ENCODE measurements at places on chromosomes 3 and 15. TPM values are rescaled to one million over a fixed set of nuclear protein-coding genes. Genes with fewer than 3 reads are reported as not detected.

GRAMD1C gene
- 6.4 TPM for polyA plus RNA-seq

ACAP2 gene
- 49.9 TPM for polyA plus RNA-seq

- DNase-seq = peak; percentile 98
These were observed 13.5 kb downstream of the SNX33 start for GRCh38 chr15:75661100-75661755.

SMCO1 gene
- not detected for polyA plus RNA-seq

PAQR9 gene
- polyA plus RNA-seq = not detected

ZNF592 gene
- polyA plus RNA-seq = 7.4 TPM

DNA sequence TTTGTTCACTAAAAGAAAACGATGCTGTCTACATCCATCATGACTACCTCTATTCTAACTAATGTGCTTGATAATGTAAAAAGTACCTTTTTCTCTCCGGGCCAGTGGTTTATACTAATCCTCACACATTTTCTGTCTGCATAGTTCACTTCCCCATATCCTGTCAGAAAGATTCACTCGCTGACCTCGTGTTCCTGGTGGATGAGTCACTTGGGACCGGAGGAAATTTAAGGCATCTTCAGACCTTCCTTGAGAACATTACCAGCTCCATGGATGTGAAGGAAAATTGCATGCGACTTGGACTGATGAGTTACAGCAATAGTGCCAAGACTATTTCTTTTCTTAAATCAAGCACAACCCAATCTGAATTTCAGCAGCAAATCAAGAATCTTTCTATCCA is 33.8 kb downstream of the COL6A5 start:
- no peak for DNase-seq

PRICKLE2 gene
- polyA plus RNA-seq = 7.0 TPM

- DNase-seq = peak; percentile 92
These were observed 37.4 kb upstream of the LDHAL6B start for GRCh38 chr15:59169251-59169708.

DNA sequence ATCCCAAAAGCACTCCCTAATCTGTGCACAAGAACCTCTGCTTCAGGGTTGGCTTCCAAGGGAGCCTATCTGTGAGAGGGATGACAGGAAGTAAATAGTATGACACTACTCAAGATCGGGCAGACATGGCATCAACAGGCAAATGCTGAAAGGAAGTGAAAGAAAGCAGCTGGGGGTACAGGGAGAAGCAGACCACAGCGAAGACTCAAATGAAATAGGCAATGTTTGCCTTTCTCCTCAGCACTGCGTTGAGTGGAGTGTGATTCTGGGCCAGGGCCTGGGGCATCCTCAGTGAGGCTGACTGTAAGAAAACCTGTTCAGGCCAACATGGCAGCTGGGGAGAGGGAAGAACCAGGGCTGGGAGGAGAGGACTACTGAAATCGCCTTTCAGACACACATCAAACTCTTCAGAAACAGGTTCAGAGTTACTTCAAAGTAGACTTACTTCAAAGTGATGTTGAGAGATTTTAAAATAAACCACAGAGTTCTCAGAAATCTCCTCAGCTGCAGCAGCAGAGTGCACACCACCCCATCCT is 96.6 kb downstream of the SLC9A9 start:
- DNase-seq = no peak

NDUFB5 gene
- 126 TPM for polyA plus RNA-seq

NMB gene
- polyA plus RNA-seq = 11.1 TPM

DNA sequence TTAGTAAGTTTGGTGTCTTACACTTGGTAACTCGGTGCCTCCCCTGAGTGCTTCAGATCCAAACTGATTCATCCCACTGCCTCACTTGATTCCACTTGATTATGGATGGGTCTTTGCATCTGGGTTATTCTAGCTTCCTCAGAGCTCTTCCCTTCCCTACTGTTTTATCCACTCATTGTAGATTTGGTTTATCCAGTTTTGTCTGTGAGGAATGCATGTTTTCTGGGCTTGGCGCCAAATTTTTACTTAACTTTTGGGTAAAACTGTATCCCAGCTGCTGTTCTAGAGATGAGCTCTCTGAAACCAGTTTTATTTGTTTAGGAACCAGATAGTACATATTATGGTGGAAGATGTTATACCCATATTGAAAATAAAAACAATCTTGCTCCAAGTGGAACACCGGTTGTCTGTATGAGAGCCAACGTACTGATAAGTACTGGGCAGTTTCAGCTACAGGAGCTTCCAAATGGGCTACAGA is 20.9 kb downstream of the RAD54L2 start:
- peak; percentile 71 for DNase-seq

DNA sequence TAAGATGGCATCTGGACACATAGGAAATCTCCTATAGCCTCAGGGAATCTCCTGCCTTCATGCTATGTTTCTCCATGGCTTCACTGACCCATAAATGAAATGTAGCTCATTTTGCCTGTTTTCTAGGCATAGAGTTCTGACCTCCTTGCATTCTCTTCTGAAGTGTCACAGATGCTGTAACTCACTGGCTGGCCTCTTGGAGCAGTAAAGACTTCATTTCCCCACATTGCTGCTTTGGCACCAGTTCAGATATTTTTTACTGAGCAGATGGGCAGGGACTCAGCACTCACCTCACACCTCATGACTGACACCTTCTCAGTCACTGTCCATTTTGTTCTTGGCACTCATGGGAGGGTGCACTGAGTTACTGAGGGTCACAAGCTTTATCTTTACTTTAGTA is 286.7 kb upstream of the TGFBR2 start:
- DNase-seq = peak; percentile 68

GRCh38 chr15:82810890-82811426 is 1.5 kb downstream of the WHAMM start:
- peak; percentile 36 for DNase-seq

DNA sequence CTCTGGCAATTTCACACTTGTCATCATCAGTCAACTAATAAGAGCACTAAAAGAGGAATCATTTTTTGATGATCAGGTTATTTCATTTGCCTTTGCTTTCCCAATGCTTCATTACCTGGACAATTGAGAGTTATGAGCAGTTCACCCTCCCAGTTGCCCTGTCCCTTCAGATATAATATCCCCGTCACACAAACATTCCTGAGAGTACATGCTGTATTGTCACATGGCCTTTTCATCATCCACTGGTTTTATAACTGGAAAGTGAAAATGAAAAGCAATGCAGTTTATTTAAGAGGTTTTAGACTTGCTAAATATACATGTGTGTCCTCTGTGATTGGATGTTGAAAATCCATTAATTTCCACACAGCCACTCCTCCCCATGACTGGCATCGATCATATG is 9.0 kb downstream of the RORA start:
- no peak for DNase-seq

- no peak for DNase-seq
These were observed 889.8 kb upstream of the NR2F2 start for GRCh38 chr15:95440712-95441111.

DNA sequence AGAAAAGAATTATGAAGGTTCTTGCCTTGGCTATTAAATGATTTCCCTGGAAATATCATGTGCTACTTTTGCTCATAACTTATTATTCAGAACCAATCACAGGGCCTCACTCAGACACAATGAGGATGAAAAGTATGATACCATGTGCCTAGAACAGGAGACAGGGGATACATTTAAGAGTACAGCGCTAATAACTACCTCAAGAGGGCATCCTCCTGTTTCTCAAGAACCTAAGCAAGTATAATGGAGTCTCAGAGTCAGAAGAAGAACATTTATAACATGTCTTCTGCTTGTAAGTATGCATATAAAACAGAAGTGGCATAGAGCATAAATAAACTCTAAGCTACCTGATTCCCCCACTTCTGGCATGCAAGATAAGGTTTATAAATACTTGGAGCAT is 125.4 kb upstream of the MME start:
- peak; percentile 72 for DNase-seq

DNA sequence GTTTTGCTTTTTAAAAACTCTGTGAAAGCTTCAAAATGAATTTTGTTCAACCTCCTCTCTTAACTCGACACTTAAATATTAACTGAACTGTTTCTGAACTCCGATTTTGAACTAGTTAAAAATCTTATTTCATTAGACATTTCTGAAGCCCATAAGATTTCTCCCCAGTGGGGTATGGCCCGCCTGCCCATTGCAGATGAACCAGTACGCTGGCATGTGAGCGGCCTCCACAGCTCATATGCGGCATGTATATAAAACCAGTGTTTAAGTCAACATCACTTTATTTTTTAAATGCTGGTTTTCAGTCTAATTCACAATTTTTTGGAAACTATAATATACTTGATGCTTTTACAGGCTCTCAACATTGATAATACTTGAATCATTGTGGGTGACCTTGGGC is 50.2 kb downstream of the CPN2 start:
- DNase-seq = no peak

GRCh38 chr3:139353920-139354556 is 10.2 kb downstream of the MRPS22 start:
- peak; percentile 84 for DNase-seq

DNA sequence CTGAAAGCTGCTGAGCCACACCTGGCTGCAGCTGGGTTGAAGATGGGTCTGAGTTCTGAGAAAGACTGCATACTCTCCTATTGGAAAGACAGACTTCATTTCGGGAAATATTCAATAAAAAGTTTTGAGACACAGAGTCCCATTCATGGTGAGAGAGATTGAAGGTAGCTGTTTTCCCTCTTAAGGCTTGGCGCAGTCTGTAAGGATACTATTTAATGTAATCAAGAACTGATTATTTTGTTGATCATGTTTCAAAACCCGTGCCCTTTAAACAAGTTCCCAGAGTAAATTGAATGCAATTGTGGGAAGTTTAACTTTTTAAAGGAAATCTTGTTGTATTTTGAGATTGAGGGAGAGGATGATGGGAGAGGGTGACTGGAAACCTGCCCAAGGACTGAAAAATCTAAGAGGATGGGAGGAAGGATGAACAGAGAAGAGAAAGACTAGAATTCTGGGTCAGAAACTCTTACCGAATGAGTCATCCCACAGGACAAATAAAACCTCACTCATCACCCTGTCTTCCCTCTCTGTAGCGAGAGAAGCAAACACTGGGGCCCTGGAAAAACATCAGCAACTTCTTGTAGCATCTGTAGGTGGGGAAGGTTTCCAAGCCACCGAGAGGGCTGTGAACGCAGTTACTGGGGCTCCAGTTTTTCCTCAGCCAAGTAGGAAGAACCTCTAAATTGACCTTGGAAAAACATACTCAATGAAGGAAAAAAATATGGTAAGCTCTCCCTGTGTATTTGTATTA is 193.2 kb upstream of the TPRG1 start:
- DNase-seq = peak; percentile 69

- no peak for DNase-seq
These were observed 601.1 kb downstream of the FHIT start for GRCh38 chr3:60650171-60650570.

DNA sequence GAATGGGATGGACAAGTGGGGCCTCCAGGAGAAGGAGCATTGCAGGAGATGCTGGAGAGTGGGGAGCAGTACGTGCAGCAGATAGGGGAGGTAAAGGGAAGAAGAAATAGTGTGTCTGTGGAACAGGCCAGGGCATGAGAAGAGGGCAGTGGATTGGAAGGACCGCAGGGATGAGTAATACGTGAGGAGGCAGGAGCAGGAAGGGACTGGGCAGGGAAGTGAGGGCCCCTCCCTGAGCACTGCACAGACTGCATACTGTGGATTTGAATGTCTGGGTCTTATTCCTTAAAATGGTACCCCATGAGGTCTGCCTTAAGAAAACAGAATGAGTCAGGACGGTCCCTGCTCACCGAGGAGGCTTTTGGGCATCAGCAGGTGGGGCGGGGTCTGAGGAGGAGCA is 210.0 kb upstream of the NDN start:
- no peak for DNase-seq

DNA sequence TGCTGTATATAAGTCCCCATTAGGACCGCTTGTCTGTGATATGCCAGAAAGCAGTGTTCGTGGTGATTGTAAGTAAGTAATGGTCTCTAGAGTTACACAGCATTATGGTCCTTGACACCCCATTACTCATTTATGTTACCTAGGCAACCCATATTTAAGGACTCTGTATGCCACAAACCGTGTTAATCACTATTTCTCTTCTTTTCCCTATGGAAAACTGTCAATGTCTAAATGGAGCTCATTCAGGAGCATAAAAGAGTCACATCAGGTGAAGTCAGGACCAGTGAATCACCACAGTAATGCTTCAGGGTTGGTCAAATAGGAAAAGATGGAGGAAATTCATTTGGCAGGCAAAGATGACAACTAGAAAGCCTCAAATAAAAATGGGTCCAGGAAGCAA is 146.6 kb upstream of the PEX5L start:
- DNase-seq = no peak

UBAP1L gene
- 0.89 TPM for polyA plus RNA-seq

DNA sequence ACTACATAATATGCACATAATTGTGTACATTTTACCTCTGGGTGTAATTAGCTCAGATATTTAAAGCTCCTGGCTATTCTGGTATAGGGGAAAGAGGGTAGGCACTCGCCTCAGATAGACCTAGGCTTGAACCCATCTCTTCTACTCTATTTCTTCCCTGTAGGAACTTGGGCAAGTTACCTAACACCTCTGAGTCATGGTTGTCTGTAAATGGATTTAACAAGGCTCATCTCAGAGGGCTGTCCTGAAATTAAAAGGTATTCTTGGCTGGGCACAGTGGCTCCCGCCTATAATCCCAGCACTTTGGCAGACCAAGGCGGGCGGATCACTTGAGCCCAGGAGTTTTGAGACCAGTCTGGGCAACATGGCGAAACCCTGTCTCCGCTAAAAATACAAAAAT is 30.7 kb downstream of the NANOGP8 start:
- peak; percentile 20 for DNase-seq

Data from GM23248 (cell line).